ENCODE measurements at places on chromosomes 4 and X.

- no peak for DNase-seq
Observed at GRCh38 chrX:1582686-1583437, 8.5 kb upstream of the AKAP17A start.

GRCh38 chr4:141636771-141637460 is 533 bp downstream of the IL15 start:
- peak; percentile 3 for DNase-seq

GRCh38 chr4:31701256-31701655 is 981.1 kb downstream of the PCDH7 start:
- no peak for DNase-seq

GRCh38 chr4:184807797-184808712 is 17.7 kb downstream of the ACSL1 start:
- no peak for DNase-seq

GRCh38 chrX:25006586-25007058 is 9.1 kb downstream of the ARX start:
- DNase-seq, result no peak

DNA sequence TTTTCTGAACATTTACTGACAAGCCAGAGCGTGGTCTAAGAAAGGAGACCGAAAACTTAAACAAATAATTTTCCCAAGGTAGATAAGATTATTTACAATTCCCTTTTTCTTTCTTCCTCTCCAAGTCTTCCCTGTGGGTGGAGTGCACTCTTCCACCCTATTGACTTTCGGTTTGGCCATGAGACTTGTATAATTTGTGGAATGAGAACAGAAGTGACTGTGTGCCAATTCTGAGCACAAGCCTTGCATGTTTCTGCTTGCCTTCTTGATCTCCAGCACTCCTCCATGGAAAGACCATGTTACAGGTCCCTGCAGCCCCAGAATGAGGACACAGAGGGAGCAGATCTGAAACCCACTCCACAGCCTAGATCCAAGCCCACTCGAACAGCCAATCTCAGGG is 150.0 kb upstream of the HPGD start:
- no peak for DNase-seq

DNA sequence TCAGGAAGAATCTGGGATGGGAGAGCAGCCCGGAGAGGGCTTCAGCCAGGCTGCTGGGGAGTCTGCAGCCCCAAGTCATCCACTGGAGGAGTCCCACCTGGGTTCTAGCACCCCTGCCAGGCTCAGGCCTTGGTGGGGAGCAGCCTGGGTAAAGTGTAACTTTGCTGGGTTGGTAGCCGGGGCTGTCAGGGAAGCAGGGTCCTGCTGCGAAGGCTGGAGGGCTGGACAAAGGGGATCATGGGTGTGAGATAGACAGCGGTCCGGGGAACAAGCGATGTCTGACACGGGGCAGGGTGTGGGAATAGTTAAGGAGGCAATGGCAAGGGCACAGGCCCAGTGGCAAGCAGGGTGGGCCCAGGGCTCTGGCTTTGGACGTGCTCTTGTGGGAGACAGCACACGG is 37.6 kb downstream of the PDHA1 start:
- DNase-seq, result no peak

DNA sequence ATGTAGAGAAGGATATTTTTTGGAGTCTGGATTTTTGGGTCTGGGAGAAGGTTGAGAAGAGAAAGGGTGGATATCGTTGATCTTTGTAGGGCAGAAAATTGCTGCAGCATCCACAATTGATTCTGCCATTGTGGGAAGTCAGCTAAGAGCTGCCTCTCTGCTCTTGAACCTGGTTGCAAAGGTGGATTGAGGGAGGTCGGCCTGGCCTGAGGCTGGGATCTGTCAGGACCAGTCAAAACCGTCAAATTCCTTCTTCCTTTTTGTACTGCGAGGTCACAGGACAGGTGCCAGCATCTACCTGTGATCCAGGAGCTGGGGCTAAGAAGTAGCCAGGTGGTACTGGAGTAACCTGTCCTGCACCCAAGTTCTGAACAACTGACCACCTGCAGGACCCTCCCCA is 93.7 kb downstream of the SHOX start:
- no peak for DNase-seq

DNA sequence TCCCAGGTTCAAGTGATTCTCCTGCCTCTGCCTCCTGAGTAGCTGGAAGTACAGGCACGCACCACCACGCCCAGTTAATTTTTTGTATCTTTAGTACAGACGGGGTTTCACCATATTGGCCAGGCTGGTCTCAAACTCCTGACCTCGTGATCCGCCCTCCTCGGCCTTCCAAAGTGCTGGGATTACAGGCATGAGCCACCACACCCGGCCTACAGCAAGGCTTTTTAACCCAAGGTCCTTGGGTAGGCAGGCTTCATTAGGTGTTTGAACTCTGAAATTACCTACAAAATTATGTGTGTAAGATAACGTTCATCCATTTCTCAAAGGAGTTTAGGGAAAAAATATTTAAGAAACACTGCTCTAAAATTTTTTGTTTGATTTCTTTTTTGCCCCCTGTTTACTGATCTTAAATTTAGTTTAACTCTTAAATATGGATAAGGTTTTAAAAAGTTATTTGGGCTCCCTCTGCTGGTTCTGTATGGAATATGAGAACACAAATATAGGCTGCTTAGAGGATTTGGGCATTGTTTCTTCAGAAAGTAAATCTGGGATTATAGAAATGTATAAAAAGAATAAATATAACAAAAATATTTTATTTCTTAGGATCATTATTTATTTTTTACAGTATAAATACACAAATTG is 92.8 kb downstream of the CBR4 start:
- DNase-seq, result no peak

DNA sequence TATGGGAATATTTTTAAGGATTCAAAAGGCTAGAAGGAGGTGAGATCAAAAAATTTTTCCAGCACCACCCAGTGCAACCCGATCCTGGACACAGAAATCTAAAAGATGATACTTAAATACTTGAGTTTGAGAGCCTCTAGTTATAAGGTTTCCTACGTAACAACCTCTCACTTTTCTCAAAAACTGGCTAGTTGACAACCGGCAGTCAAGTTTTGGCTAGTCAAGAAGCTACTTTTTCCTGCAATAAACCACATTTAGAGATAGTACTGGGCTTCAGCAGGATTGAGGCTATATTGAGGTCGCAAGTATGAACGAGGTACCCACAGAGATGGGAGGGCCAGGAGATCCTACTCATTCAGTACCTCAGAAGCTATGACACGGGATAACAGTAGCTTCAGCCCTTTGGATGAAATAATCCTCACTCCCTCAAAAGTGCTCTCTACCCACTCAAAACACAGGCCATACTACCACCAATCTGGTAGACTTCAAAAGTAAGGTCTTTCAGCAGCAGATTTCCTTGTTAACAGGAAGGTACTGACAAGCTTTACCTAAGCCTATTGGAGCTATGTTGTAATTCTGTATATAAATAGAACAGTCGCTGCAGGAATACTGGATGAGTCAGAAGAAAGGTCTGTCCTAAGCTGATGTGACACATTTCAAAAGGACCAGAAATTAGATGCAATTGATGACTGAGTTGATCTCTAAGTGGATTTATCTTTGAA is 1.5 kb upstream of the TSPAN5 start:
- DNase-seq, result no peak

DNA sequence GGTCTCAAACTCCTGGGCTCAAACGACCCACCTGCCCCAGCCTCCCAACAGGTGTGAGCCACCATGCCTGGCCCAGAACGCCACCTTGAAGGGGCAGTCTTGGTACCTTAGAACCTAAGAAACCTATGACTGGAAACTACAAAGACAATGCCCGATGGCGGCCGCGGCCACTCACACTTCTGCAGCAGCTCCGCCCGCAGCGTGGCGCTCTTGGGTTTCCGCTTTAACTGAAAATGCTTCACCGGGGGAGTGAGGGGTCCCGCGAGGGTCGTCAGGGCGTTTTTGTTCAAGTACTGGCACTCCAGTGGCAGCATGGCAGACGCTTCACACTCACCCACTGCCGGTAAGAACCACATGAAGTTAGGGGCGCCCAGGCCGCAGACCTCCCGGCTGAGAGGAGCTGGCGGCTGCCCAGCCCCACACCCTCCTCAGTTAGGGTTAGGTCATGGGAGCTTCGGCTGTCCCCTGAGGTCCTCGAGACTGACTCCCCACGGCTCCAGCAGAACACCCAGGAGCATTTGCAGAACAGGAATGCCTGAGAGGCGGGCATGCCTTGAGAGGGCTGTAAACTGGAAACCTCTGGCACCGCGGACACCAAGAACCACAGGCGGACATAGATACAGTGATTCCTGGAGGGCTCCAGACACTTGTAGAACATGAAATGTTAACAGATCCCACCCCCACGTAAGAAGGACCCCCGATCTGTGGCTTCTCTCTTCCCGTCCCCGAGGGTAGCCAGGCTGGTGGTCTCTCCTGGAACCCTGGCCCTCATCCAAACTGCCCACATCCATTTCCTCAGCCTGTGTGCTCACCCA is 19.0 kb downstream of the NELFA start:
- no peak for DNase-seq

DNA sequence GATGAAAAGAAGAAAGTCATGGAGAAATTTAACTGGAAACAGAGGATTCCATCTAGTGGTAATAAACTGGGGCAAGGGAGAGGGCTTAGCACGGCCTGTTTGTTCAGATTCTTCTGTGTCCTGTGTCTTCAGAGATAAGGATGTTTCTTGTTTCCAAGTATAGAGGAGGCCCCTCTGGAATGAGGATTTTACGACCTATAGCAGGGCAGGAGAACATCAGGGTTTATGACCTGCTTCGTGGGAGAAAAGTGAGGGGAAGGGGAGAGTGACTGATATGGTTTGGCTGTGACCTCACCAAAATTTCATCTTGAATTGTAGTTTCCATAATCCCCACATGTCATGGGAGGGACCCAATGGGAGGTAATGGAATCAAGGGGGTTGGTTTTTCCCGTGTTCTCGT is 93.0 kb upstream of the LDB2 start:
- DNase-seq, result no peak

DNA sequence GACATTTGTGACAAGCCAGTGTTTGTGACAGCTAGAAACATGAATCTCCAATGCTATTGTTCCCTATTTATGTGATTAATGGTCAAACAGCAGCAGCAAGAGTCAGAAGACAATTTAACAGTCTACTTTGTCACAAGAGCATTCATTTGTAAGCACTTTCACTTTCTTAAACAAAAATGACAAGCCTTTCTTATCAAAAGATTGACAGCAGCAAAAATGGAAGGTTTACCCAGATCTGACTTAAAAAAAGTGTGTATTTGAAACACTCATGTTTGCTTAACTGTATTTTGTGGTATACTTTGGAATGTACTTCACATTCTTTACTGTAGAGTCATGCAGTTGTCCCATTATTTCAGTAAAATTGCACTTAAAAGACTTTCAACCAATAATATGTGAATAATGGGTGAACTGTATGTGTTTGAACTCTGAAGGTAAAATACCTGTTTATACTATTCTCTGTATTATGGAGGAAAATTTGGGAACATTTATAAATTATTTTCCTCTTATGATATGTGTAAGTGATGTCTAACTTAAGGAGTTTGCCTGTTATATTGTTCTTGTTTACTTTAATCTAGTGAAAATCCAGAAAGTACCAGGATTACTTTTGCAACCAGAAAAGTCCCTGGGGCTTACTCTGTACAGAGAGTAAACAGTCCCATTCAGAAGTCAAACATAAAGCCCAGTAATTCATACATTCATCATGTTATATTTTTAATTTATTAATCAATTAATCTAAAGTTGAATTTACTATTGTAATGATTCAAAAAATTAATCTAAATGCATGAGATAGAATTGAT is 314.9 kb upstream of the TRAM1L1 start:
- no peak for DNase-seq

DNA sequence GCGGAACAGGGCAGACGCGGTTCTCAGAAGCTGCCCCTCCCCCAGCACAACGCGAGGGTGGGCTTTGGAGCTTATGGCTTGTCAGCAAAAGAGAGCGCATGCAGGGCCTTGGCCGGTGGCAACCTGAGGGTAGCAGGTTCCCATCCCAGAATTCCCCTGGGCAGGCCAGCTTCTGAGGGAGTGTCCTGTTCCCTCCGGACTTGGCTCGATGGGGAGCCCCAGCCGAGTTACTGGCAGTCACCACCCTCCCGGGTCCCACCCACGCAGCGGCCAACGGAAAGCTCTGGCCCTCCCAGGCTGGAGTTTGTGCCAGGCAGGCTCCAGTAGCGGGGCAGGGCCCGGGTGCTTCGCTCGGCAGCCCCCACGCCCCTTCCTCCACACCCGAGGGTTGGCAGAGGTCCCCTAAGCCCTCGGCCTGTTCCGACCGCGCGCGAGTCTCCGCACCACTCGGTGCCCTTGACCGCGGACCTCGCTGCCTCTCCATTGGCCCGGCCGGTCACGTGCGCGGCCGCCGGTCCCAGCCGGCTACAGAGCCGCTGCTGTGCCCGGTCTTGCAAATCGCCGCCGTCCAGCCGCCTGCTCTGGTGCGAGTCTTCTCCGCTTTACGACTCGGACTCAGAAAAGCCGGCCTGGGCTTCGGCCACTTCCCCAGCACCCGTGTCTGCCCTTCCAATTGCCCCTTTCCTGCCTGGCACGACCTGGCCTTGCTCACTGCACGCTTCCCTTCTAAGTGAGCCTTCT is 20.9 kb upstream of the MTM1 start:
- peak; percentile 33 for DNase-seq

DNA sequence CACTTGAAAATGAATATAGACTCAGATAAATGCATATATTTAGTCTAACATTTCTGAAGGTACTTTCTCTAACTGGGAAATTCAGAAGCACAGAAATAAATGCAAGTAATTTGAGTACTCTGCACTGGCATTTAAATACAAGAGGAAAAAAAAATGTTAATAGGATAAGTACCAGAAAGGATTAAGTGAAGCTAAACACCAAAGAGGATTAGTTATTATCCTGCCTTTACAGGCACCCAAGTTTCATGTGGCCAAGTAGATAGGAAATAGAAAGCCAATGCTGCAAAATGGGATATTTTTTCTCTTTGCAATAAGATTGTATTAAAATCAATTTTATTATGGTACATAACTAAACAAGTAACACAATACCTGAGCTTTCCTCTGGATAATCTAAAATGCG is 762.5 kb downstream of the PCDH7 start:
- no peak for DNase-seq

GRCh38 chr4:61872983-61873382 is 672.9 kb downstream of the ADGRL3 start:
- no peak for DNase-seq

GRCh38 chrX:153649178-153649914 is 2.3 kb downstream of the DUSP9 start:
- no peak for DNase-seq

DNA sequence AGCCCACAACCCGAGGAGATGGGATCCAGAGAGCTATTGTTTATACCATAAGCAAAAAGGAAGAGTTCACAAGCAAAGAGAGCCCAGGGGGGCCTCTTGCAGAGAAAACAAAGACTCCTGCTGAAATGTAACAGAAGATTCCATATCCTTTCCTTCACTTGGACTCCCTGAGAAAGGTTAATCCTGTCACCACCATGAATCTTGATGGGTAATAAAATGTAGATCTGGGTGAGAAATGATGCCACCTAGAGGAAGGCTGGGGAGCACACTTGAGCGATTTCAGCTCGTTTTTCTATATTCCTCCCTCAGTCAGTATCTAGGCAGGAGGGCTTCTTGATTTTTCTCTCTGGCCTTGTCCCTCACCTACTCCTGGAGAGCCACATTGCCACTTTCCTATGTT is 10.2 kb upstream of the KCNE5 start:
- no peak for DNase-seq

GRCh38 chr4:121192480-121192879 is 28.4 kb upstream of the TNIP3 start:
- DNase-seq, result no peak

- DNase-seq, result no peak
Observed at GRCh38 chr4:47631161-47631560, 146.1 kb downstream of the ATP10D start.

GRCh38 chr4:53706422-53707032 is 115.2 kb upstream of the LNX1 start:
- no peak for DNase-seq

- no peak for DNase-seq
Observed at GRCh38 chr4:13365195-13365594, 118.9 kb downstream of the RAB28 start.

Data from thoracic aorta (tissue), 2 donors.